Stimulated activated CD4-positive, alpha-beta T cell treated with anti-CD3 and anti-CD28 coated beads, TNF-alpha, amount 100 ng/mL, for 24 hours (primary cell): ENCODE measurements at places on chromosomes 4 and X.

- no peak for DNase-seq
These were observed 37.3 kb upstream of the RASL11B start for GRCh38 chr4:52824603-52825459.

GRCh38 chr4:98609934-98610333 lies 48.5 kb downstream of the TSPAN5 start:
- no peak for DNase-seq

DNA sequence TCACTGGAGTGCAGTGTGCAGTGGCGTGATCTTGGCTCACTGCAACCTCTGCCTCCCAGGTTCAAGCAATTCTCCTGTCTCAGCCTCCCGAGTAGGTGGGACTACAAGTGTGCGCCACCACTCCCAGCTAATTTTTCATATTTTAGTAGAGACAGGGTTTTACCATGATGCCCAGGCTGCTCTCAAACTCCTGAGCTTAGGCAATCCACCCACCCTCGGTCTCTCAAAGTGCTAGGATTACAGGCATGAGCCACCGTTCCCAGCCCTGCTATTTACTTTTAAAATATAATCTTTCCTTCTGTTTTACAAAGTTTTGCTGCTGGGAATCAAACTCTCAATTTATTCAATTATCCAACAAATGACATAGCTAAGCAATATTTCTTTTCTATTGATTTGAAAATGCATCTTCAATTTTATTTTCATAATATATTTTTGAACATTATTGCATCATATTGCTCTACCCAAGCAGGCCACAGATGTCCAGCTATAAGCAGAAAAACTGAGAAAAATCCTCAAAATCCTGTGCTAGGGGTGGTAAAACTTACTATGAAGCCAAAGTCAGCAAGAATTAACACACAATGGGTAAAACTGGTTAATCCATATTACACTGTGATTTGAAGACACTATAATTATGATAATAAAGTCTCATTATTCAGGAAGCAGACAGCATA lies 5.2 kb downstream of the TIFA start:
- no peak for DNase-seq

DNA sequence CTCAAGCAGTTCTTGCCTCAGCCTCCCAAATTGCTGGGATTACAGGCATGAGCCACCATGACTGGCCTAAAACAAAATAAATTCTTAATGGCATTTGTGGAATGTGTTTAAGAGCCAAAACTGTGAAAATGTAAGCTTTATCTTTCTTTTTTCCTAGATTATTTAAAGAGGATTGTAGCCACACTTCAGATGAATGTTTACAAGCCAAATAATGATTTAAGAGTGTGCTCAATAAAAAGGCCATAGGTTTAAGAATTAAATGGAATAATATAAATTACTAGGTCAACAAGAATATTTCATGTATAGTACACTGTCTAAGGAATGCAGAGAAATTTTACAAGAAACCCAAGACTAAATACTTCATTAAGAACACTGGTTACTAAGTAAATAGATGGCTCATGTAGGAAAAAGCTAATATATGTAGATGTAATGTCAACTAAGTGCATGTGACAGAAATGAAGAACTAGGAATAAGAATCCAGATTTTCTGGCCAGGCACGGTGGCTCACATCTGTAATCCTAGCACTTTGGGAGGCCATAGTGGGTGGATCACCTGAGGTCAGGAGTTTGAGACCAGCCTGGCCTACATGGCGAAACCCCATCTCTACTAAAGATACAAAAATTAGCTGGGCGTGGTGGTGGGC lies 21.3 kb upstream of the UGDH start:
- no peak for DNase-seq

GRCh38 chrX:57329008-57329407 lies 42.5 kb downstream of the FAAH2 start:
- DNase-seq = no peak

DNA sequence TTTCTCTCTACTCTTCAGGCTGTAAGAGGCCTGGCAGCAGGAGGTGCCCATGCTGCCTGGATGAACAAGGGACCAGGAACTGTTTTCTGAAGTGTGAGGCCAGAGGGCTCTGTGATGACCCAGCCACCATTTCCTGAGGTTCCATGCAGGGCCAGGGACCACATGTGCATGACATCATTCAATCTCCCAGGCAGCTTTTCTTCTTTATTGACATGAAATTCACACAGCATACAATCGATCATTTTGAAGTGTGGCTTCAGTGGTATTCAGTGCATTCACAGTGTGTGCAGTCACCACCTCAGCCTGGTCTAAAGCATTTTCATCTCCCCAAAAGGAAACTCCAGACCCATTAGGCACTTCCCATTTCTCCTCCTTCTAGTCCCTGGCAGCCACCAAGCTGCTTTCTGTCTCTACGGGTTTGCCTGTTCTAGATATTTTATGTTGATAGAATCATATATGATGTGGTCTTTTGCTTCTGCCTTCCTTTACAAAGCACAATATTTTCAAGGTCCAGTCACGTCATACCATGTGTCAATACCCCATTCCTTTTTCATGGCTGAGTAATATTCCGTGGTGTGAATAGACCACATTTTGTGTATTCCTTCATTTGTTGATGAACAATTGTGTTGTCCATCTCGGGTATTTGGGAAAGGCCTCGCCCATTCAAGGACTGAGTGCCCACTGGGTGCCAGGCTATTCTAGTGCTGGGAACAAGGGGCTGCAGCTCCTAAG lies 93.1 kb downstream of the PSAPL1 start:
- no peak for DNase-seq

- no peak for DNase-seq
These were observed 3.6 kb downstream of the APOO start for GRCh38 chrX:23904096-23904495.

- DNase-seq = peak; percentile 19
These were observed 12.2 kb downstream of the UCP1 start for GRCh38 chr4:140556372-140557085.

DNA sequence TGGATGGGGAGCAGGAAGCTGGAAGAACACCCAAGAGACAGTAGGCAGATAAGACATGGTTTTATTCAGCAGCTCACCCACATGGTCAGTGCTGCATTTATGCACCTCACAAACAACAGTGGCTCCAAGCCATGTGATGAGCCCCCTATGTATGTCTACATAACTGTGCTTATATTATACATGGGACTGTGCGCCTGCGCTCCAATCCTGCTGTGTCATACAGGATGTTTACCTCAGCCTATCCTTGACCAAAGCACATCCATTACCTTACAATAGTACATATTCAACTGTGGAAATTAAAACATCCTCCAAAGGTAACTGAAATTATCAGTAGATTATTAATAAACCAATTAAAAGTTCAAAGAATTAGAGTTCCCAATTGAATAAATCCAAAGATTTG lies 44.1 kb upstream of the SGMS2 start:
- DNase-seq = no peak
